ENCODE measurements at places on chromosomes 5 and 9.

DNA sequence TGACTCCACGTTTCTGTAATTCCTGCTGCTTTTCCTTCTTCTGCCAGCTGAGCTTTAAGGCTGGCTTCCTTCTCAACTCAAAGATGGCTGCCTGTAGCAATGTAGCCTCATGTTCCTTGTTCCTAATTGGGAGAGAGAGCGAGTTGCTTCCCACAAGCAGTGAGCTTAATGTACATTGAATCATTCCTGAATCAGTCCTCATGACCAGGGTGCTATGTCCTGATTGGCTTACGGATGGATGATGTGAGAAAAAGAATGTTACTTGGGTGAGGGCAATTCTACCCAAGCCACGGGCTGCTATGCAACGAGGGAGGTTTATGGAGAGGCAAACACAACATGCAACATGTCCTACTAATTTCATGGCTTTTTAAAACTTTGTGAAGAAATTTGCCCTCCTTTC lies 356.2 kb downstream of the RASEF start:
- DNase-seq, result no peak

GRCh38 chr9:137083394-137084004 lies 3.3 kb upstream of the MAN1B1 start:
- DNase-seq, result peak; percentile 80

DNA sequence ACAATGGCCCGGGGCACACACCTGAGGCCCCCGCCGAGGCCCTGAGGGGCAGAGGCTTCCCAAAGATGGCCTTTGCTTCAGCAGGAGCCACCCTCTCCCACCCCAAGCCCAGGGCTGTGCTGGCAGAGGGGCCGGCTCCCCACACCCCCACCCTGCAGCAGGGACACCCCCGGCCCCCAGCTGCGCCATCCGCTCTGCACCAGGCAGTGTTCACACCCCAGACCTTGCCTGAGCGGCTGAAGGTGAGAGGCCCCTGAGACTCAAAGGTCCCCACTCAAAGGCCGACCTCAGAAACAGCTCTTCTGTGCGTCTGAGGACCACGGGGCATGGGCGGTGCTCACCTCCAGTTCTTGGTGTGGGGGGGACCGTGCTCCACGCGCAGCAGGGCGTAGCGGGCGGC lies 37.6 kb downstream of the SLC12A7 start:
- no peak for DNase-seq

- DNase-seq, result peak; percentile 67
Observed at GRCh38 chr5:180494510-180495181, 467 bp downstream of the CNOT6 start.

GRCh38 chr5:88886746-88887341 lies 3.9 kb upstream of the MEF2C start:
- no peak for DNase-seq

DNA sequence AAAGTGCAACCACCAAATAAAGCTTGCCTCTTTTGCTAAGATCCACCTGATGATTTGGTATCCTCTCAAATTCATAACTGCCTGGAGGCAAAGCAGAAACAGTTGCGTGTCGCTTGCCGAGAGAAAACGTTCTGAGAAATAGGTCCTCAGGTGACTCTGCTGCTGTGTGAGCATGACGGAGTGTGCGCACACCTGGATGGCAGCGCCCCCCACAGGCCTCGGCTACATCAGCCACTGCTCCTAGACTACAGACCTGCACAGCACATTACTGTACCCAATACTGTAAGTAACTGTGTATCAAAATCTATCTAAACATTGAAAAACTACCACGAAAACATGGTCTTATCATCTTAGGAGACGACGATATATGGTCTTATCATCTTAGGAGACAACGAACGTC lies 87.4 kb downstream of the CAMSAP1 start:
- peak; percentile 68 for DNase-seq

DNA sequence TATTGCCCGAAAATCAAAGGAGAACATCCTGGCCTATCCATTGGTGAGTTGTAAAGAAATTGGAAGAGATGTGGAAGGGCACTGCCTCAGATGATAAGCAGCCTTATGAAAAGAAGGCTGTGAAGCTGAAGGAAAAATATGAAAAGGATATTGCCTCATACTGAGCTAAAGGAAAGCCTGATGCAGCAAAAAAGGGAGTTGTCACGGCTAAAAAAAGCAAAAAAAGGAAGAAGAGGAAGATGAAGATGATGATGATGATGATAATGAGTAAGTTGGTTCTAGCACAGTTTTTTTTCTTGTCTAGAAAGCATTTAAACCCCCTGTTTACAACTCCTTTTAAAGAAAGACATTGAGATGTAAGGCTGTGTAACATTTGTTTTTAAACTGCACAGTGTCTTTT lies 59.8 kb upstream of the ZBED3 start:
- DNase-seq, result no peak

GRCh38 chr5:72352616-72353015 lies 32.4 kb downstream of the PTCD2 start:
- DNase-seq, result no peak

DNA sequence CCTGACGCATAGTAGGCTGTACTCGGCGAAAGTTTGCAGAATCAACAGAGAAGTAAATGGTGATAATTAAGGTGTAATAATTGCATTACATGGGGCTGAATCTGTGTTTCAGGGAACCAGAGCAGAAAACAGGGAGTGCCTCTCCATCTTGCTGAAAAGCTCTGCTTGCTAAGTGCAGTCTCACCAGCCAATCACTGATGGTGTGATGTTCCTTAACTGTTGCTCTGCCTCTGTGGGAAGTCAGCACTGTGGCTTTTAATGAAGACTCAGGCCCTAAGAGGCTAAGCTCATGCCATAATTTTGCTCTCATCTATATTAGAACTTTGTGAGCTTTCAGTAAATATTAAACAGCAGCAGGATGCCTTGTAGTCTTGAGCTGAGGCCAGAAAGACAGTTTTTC lies 4.5 kb downstream of the PHF24 start:
- no peak for DNase-seq

DNA sequence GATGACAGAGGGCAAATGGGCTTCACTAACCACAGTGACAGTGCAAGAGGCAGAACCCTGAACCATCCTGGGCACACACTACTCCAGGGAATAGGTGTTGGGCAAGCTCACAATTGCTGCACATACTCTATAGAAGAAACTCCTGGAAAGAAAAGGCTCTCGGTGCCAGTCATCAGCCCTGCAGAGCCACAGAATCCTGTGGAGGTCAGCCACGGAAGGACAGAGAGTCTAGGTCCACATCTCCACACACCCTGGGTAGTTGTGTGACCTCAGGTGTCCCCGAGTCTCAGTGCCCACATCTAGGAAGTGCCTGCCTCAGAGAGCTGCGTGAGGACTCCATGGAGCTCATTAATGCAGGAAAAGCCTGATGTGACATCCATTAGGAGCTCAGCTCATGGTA lies 16.0 kb upstream of the ANGPTL2 start:
- peak; percentile 30 for DNase-seq

- DNase-seq, result no peak
Observed at GRCh38 chr5:29061381-29061780, 2023.0 kb upstream of the CDH9 start.

GRCh38 chr9:133134388-133135145 lies 13.5 kb upstream of the RALGDS start:
- DNase-seq, result no peak

DNA sequence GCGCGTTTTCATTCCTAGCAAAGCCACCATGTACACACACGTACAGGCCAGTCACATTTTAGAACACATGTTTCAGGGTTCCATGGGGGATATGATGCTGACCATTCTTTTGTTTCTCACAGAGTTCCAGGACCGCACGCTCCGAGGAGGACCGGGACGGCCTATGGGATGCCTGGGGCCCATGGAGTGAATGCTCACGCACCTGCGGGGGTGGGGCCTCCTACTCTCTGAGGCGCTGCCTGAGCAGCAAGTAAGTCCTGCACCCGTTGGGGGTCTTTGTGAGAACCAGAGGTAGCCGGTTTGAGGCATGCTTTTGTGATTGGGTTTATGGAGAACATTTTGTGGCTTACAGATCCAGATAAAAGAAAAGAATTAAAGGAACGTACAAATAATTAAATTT lies 30.8 kb downstream of the ADAMTSL1 start:
- DNase-seq, result peak; percentile 65

DNA sequence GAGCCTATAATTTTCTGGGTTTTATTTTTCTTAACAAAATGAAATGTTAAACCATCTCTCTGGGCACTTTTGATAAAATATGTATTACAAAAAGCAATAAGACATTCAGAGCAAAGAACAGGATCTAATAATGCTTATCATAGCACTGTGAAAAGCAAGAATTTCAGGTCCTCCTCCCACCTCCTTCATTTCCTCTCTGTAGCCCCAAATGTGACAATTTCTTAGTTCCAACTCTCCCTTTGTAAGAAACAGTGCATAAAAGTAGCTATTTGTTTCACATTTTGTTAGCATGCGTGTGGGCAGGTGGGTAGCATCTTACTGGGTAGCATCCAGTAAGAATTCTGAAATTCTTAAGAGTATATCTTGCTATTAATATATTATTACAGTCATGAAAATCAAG lies 130.9 kb upstream of the RASA1 start:
- DNase-seq, result no peak

DNA sequence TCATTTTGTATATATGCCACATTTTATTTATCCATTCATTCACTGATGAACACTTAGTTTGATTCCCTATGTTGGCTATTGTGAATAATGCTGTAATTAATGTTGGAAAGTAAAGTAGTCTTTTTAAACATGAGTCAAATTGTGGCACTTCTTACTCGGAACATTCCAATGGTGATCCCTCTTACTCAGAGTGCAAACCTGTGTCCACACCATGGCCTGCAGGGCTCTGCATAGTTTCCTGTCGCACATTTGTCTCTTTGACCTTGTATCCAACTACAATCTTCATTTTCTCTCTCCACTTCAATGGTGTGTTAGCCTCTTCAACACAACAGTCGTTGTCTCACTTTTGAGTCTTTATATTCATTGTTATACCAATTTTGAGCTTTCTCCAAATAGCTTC lies 98.1 kb upstream of the PAPPA start:
- DNase-seq, result no peak

- DNase-seq, result no peak
Observed at GRCh38 chr5:108259306-108259705, 122.6 kb downstream of the FBXL17 start.

DNA sequence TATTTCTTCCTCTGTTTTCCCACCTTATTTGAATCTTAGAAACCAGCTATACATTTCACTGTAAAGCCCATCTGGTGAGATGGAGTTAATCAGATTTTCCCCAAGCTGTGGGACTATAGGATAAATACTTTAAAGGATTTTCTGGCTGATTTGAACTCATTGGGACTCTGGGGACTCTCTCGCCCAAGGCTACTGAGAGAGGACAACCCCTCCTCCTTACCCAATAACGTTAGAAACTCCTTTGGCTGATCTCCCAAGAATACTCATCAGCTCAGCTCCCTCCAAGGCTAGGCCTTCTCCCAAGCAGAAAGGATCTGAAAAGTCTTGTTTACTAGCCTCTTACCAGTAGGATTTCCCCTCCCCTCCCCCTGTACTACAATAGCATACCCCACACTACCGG lies 1.5 kb upstream of the GLRA1 start:
- no peak for DNase-seq

- DNase-seq, result no peak
Observed at GRCh38 chr9:89342213-89342612, 23.9 kb downstream of the SECISBP2 start.

GRCh38 chr5:168432903-168433302 lies 53.4 kb upstream of the RARS1 start:
- no peak for DNase-seq

GRCh38 chr5:109199289-109199688 lies 210.5 kb downstream of the PJA2 start:
- no peak for DNase-seq

- no peak for DNase-seq
Observed at GRCh38 chr5:126799780-126800179, 22.8 kb downstream of the LMNB1 start.

- DNase-seq, result peak; percentile 53
Observed at GRCh38 chr5:134873494-134873893, 677 bp upstream of the TXNDC15 start.

- no peak for DNase-seq
Observed at GRCh38 chr9:131633491-131634031, 88.2 kb downstream of the PRRT1B start.

GRCh38 chr5:79878136-79878679 lies 112.9 kb downstream of the MTX3 start:
- DNase-seq, result no peak

Data from endodermal cell (in vitro differentiated cells).